Stimulated activated CD8-positive, alpha-beta memory T cell treated with anti-CD3 and anti-CD28 coated beads, Interleukin-4, amount 100 ng/mL, for 4 hours (primary cell): ENCODE measurements at places on chromosomes 4 and X.
A peak's percentile ranks its signal among the peaks of the same experiment; 100 is the strongest.

GRCh38 chr4:43251841-43252240, 359.3 kb downstream of the GRXCR1 start:
- no peak for DNase-seq

DNA sequence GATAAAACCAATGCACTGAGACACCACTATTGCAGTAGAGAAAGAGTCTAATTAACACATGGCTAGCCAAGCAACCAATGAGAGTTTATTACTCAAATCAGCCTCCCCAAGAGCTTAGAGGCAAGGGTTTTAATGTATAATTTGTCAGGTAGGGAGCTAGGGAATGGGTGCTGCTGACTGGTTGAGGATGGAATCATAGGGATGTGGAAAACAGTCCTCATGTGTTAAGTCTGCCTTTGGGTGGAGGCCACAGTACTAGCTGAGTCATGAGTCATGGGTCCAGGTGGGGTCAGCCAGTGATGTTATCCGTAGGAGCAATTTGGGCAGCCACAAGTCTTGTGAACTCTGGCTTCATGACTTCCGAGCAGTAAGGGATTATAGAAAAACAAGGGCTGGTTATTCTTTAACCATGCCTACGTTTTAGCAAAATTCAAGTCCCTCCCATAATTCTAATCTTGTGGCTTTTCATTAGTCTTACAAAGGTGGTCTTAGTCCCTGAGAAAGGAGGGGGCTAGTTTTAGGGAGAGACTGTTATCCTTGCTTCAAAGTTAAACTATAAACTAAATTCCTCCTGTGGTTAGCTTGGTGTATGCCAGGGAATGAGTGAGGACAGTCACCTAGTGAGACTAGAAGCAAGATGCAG, 25.1 kb upstream of the PLAC8 start:
- DNase-seq: no peak

DNA sequence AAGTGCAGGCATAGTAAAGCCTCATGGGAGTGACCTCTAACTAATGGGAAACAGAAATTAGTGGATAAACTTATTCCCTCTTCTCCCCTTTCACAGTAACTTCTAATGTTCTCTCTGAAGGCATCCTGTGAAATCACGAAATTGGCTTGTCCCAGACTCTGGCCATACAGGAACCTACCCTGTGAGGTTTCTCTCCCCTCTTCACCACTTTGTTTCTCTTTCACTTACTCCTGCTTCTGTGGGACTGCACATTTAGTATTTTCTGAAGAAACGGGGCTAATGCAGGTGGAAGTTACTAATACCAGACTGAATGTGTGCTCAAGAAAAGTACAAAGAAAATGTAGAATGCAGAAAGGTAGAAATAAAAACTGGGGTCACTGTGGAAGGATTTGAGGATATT, 20.0 kb downstream of the ZNF330 start:
- DNase-seq: no peak

GRCh38 chrX:43508694-43509093, 147.4 kb upstream of the MAOA start:
- no peak for DNase-seq

GRCh38 chrX:9899640-9900111, 67.5 kb upstream of the CLDN34 start:
- DNase-seq: no peak

GRCh38 chr4:40149960-40150385, 46.9 kb upstream of the RHOH start:
- DNase-seq: peak; percentile 21

GRCh38 chrX:115344885-115345614, 55.5 kb downstream of the LUZP4 start:
- no peak for DNase-seq

DNA sequence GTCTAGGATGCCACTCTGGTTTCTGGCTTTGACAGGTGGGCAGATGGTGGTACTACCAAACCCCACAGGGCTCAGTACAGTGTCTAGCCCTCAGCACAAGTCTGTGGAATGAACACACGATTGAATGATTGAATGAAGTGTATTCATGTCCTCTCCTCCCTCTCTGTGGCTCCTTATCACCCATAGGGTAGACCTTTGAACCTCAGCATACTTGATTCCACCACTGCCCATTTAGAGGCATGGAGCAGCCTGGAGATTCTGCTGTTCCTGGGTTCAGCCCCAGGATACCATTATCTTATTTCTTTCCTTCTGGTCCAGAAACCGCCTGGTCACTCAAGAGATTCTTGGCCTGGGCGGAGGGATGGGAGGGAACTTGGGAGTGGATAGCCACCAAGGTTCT, 53.9 kb downstream of the PRPS1 start:
- no peak for DNase-seq

DNA sequence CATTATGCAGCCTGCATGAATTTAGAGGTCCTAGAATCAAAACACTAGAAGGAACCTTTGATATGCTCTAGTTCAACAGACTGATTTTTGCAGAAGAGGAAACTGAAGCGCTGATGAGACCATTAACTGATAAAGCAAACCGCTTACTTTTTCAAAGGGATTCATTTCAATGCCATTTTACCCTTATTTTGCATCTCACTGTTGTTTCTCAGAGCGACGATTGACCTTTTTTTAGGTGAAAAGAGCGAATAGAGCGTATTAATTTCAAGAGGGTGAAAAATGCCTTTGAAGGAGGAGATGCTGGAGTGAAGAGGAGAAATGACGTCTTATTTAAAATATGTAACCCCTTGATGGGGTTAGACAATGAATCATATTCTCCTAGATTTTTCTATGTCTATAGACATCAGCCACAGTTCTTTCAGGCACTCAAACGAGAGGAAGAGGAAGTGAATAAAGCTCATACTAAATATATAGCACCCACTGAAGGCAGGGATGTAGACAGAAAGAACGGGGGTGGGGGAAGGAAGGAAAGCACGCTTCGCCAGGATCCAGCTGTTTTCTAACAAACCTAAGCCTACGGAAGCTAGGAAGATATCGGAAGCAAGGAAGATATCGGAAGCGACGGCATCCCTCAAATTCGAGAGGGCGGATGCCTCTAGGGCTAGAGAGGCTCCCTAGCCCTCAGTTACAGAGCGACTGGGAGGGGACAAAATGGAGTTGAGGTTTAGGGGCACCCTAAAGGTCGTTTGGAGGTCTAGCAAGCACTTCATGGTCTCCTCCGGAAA, 848 bp downstream of the ACSL4 start:
- no peak for DNase-seq

GRCh38 chr4:2689114-2689513, 67.0 kb downstream of the TNIP2 start:
- no peak for DNase-seq

DNA sequence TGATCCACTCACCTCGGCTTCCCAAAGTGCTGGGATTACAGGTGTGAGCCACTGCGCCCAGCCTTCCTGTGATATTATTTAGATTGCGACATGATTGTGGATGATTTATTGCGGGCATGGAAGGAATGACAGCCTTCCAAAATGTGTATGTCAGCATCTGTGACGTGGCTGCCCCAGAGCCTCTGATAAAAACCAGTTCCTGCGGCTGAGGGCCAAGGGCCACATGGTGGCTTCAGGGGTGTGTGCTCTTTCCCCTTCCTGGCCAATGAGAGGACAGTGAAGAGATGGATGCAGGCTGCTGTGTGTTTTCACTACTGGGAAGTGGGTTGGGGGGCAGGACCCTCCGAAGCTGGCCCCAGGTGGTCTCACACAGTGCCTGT, 57.4 kb upstream of the HGFAC start:
- no peak for DNase-seq

- no peak for DNase-seq
Measured at GRCh38 chr4:148170408-148171365, 271.5 kb downstream of the NR3C2 start.

GRCh38 chrX:32447640-32448039, 763.7 kb downstream of the DMD start:
- no peak for DNase-seq

DNA sequence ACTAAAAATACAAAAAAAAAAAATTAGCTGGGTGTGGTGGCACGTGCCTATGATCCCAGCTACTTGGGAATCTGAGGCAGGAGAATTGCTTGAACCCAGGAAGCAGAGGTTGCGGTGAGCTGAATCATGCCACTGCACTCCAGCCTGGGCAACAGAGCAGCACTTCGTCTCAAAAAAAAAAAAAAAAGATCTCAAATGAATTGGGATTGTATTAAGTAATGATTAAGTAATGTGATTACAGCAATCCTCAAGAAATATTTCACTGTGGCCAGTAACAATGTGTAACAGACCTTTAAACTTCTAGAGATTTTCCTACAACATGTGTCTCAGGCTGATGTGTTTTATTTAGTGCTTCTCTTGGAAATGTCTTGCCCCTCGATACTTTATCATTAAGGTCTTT, 46.8 kb downstream of the PKD2 start:
- no peak for DNase-seq

- DNase-seq: no peak
Measured at GRCh38 chr4:129110931-129111330, 15.0 kb downstream of the C4orf33 start.

DNA sequence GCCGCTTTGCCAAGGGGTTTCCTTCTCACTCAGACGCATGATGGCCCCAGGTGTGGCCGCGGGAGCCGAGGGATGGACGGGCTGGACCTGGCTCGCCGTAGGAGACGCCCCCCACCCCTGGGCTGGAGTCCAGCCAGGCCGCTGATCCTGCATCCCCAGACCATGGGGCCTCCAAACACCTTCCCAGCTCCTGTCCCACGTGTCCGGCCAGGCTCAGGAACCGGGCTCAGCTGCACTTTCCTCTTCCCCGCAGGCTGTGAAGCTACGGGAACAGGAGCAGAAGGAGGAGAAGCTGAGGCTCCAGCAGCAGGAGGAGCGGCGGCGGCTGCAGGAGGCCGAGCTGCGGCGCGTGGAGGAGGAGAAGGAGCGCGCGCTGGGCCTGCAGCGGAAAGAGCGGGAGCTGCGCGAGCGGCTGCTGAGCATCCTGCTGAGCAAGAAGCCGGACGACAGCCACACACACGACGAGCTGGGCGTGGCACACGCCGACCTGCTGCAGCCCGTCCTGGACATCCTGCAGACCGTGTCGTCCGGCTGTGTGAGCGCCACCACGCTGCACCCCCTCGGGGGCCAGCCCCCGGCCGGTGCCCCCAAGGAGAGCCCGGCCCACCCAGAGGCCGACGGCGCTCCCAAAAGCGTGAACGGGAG, 9.1 kb downstream of the AKAP17A start:
- no peak for DNase-seq

DNA sequence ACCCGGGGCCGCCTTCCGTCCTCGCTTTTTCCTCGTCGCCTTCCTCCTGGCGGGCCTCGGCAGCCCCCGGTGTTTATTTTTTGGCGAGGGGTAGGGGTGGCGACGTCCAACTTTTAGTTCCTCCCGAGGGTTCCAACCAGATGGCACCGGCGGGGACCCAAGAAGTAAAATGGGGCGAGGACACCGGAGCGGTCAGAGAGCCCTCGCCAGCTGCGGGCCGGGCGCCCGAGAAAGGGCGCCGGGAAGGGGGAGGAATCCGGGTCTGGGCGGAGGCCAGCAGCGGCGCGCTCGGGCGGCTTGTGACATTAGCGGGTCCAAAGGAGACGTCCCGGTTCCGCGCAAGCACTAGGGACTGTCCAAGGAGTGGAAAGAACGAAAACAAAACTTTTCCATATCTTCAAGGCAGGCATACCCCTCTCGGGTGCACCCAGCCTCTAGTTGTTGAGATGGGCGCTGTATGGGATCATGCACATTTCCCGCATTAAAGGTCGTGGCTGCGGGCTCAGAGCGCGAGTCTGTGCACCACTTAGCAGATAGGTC, 691 bp upstream of the USP46 start:
- DNase-seq: no peak

DNA sequence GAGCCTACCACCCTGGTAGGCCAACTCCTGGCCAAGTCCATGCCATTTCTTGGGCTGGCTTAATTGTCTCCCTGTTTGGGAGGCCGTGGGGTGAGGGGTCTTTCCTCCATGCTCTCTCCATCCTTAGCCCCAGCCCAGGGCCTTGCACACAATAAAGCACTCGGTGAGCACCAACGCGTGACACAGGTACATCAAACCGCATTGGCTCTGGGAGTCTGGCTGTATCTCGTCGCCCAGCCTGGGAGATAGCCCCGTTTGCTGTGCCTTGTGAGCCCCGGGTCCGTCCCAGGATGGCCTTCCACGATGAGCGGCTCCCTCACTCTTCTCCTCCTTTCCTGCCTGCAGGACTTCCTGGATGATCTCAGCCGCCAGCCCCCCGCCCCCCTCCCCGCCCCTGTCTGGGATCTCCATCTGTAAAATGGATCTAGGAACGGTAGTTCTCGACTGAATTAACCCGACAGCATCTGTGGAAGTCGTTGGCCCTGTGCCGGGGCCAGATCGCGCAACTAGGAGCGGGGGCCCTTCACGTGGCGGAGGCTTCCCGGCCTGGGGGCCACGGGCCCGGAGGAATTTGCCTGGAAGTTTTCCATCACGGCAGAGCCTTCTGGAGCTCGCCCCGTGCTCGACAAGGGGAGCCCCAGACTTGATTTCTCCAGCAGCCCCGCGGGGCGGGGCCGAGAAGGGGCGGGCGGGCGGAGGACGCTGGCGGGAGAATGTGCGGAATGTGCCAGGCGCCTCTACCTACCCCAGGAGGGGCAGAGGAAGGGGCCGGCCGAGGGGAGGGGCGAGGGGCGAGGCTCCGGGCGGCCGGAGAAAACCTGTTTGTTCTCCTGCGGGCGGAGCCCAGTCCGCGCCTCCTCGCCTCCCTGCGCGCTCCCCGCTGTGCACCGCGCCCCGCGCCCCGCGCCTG, at the start of gene ZNF185:
Gene ZNF185 (plus strand): TSS at position 846 of the 910 bp plus-strand sequence. CDS start 16,423 bp downstream, outside the sequence.
- no peak for DNase-seq

DNA sequence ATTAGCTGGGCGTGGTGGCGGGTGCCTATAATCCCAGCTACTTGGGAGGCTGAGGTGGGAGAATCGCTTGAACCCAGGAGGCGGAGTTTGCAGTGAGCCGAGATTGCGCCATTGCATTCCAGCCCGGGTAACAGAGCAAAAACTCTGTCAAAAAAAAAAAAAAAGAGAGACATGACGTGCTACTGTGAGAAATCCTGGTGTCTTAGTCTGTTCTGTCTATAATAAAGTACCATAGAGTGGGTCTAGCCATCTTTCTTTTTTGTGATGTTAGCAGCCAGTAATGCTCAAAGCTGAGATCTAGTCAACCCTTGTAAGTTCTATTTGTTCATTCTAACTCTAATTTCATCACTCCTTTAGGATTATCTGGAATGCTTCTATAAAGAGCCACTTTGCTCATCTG, 38.9 kb downstream of the CLDN34 start:
- DNase-seq: no peak

GRCh38 chrX:69121321-69122000, 43.8 kb downstream of the PJA1 start:
- no peak for DNase-seq

GRCh38 chr4:82463221-82463620, 32.8 kb downstream of the ENOPH1 start:
- no peak for DNase-seq

DNA sequence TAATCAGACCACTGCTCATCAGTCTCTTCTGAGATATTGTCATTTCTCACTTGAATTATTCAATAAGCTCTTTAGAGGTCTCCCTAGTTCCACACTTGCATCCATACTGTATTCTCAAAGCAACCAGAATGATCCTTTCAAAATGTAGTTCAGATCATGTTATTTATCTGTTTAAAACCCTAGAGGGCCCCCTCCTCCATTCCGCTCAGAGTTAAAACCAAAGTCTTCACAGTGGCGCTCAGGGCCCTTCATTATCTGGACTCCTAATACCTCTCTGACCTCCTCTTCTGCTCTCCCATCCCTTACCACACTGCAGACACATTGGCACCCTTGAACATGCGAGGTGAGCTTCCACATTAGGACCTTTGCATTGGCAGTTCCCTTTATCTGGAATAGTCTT, 32.7 kb upstream of the HPGDS start:
- no peak for DNase-seq

GRCh38 chrX:154412468-154412867, 1.1 kb downstream of the TAFAZZIN start:
- no peak for DNase-seq

- DNase-seq: no peak
Measured at GRCh38 chr4:134132086-134132783, 69.4 kb downstream of the PABPC4L start.

- DNase-seq: no peak
Measured at GRCh38 chrX:31331015-31331414, 259.2 kb upstream of the FTHL17 start.
